ENCODE measurements at places on chromosomes 16 and 17.

GRCh38 chr16:27952811-27953210 is 110.7 kb downstream of the GSG1L start:
- no peak for DNase-seq

DNA sequence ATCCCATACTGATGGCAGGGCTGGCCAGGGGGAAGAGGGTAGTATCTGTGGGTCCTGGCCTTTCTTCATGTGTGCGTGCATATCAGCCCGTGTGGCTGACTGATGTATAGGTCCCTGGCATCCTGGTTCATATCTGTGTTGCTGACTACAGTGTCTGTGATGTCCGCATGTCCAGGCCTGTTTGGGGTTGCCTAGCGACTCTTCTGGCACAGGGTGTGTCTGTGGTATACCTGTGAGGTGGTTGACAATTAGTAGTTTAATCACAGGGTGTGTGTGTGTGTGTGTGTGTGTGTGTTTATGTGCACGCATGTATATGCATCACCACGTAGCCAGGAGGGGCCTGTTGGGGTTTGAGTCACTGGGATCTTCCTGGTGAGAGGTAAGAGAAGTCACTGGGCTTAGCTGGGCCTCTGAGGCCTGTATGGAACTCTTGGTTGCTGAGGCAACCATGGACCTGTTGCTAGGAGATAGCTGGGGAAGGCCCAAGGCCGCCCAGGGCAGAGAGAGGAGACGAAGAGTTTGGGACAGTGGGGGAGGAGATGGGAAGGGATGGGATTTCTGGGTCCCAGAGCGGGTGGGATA is 603 bp upstream of the TMEM95 start:
- no peak for DNase-seq

DNA sequence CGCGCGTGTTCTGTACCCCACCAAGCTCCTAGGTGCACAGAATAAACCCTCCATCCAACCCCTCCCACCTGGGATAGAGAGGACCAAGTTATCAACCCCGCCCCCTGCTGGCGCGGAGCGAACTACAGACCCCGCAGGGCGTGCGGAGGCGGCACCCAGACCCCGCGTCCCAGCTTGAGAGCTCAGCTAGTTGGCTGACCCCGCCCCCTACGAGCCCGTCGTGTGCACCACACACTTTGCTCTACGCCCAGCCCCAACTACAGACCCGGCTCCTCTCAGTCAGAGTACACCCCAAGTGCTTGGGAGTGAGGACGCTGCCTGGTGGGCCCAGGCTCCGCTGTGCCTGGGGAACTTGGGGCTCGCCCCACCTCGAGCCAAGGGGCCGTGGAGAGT is 1.5 kb downstream of the GRIN2A start:
- DNase-seq: no peak

- no peak for DNase-seq
Measured at GRCh38 chr17:4854111-4854681, 21.1 kb downstream of the MINK1 start.

DNA sequence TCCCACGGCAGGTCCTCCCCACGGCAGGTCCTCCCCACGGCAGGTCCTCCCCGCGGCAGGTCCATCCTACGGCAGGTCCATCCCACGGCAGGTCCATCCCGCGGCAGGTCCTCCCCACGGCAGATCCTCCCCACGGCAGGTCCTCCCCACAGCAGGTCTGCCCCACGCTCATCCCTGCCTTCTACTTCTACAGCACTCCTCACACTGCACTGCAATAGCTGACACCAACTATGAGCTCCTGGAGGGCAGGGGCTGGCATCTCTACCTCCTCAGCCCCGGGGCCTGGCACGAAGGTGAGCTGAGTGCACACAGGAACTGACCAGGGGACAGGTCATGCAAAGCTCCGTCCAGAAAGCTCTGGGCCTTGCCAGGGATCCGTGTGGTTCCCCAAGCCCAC is 45.3 kb downstream of the RPH3AL start:
- no peak for DNase-seq

DNA sequence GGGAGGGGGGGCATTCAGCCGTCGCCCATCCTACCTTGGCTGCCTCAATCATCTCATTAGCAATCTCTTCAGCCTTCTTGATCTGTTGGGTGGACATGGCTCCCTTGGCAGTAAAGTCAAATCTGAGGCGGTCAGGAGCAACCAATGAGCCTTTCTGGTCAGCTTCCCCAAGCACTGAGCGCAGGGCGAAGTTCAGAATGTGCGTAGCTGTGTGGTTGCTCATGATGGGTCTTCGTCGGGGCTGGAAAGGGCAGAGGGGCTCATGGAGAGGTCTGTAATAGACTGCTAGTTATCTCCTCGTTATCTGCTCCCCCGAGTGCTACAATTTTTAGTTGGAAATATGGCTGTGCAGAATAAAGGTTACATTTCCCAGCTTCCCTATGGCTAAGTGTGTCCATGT is 7.2 kb upstream of the EXOSC6 start:
- DNase-seq: no peak

DNA sequence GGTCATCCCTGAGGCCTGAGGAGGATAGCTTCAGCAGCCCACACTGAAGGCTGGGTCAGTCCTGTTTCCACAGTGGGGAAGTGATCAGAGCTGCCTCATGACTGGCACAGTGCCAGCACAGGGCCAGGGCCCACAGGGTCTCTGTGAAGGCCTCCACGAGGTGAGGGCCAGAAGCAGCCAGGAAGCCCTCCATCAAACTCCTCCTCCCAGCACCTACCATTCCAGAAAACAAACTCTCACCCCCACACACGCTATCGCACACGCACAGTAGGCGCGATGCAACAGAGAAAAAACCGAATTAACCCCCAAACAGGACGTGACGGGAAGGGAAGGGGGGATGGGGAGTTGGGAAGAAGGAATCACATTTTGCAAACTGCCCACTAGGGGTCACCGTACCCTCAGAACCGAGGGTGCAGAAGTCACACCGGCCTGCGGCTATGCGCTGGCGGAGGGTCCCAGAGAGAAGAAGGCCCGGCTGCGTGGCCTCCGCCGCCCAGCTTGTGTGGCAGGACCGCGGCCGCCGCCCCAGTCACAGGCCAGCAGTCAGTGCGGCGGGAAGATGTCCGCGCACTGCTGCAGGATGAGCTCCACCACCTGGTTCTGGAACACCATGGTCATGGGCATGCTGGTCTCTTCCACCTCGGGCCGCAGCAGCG is 37.6 kb downstream of the ARHGAP27 start:
- no peak for DNase-seq

- DNase-seq: no peak
Measured at GRCh38 chr16:88983771-88984687, 7.0 kb upstream of the CBFA2T3 start.

- no peak for DNase-seq
Measured at GRCh38 chr17:48244121-48244711, 136.7 kb downstream of the SNX11 start.

DNA sequence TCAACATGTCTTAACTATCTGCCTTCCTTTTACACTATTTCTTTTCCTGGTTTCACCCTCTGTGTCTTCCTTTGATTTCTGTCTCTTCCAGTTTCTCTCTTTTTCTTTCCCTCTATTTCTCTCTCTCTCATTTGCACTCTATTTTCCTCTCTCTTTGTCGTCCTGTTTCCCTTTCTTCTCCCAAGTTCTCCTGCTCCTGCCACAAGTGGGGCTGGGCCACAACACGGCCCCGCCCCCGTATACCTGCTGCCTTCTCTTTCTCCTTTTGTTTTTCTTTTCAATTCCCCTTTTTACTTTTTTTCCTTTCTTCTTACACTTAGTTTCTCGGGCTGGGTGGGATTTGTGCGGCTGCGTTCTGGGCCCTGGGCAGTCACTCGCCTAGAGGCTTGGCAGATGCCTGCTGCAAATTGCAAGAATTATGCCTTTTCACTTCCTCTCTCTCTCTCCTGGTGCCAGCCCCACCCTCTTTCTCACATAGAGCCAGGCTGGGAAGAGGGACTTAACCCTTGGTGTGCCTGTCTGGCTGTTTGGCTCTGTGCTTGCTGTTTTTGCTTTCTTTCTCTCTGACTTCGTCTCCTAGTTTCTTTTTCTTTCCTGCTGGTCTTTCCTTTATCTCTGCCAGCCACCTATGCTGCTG is 2139.4 kb downstream of the TP53TG3F start:
- DNase-seq: peak; percentile 69

DNA sequence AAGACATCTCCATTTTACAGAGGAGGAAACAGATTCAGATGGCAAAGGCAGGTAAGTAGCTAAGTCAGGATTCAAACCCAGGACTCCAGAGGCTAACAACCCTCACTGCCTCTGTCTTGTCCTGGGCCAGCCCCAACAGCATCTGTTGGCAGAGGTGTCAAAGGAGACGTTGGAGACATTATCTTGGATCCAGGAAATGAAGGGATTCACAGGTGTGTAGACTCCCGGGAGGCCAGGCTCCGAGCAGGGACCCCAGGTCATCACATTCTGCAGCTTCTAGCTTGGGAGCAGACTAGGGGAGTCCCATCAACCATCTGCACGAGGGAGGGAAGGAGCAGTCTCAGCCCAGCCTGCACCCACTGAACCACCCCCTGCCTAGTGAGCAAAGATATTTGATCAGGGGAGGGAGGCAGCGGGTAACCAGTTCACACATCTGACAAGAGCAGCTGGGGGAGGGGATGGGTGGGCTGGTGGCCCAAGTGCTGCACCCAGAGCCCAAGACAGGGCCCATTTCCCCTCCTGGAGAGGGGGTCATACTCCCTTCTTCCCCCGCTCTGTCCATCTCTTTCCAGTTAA is 1.0 kb upstream of the B9D1 start:
- no peak for DNase-seq

DNA sequence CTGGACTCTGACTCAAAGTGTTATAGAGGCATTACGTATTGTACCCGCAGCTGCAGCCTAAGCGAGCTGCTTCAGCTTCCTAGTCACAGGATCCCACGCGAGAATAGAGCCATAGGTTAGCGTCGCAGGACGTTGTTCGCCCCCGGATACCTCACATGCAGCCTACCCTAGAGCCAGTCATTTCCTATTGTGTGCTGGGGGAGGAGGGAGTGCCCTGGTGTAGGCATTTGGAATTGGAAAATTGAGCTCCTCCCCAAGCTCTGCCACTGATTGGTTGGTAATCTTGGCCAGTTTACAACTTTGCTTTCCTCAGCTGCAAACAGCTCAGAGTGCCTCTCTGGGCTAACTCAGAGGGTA is 530 bp downstream of the NAA60 start:
- no peak for DNase-seq

- DNase-seq: no peak
Measured at GRCh38 chr16:28537964-28538732, 626 bp downstream of the NUPR1 start.

DNA sequence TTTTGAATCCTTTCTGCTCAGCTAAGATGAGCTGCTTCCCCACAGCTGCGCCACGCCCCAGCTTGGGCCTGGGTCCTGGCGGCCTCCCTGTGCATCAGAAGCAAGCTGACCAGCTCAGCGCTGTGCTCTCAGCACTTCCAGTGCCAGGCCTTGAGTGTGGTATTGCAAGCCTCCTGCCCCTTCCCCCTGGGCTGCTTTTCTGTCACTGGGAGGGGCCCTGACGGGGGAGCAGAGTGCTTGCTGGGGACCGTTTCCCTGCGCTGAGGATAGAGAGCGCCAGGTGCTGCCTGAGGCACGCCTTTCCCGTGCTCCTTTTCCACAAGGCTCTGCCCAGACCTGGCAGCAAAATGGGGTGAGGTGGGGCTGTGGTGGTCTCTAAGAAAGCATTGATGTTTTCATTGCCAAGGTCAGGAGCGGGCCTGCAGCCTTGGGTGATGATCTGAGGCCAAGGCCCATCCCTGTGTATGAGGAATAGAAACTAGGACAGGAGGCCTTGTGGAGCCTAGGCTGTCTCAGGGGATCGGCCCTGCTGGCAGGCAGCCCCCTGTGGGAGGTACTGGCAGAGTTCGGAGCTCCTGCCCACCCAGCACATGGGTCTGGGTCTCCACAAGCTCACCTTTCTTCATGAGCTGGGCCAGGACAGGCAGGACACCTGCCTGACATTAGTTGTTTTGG is 29.7 kb downstream of the POLR3E start:
- no peak for DNase-seq

DNA sequence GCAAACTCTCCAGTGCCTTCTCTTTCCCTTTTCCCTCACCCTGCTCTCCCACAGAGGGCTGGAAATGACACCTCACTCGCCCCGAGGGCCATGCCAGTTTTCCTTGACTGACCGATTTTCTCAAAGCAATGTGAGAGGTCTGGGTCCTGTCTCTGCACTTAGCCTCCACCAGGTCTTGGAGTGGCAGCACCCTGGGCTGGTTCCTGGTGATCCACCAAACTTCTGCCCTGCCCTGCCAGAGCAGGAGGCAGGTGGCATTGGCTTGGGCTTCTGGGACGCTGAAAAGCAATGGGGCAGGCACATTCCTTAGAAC is 97.5 kb downstream of the RAB11FIP4 start:
- no peak for DNase-seq

GRCh38 chr16:6926762-6927161 is 405.9 kb upstream of the RBFOX1 start:
- no peak for DNase-seq

- no peak for DNase-seq
Measured at GRCh38 chr16:60060731-60061130, 1326.6 kb upstream of the GOT2 start.

DNA sequence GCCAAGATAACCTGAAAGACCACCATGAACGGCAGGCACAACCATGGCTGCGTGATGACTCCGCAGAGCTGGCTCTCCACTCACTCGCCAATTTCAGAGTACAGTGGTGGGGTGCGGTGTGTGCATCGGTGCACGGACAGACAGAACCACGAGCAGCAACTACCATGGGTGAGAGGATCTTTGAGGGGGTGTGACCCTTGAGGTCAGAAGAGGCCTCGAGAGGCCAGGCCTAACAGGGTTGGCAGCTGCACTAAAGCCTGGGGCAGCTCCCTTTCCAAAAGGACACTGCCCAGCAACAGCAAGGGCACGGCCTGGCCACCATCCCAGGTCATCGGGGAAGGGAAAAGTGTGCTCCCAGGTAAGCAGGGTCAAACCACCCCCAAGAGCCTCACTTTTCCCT is 1.9 kb upstream of the ECI1 start:
- no peak for DNase-seq

GRCh38 chr16:11705311-11706025 is 37.2 kb downstream of the TXNDC11 start:
- no peak for DNase-seq

- DNase-seq: no peak
Measured at GRCh38 chr16:46928811-46929210, 44.6 kb downstream of the GPT2 start.

DNA sequence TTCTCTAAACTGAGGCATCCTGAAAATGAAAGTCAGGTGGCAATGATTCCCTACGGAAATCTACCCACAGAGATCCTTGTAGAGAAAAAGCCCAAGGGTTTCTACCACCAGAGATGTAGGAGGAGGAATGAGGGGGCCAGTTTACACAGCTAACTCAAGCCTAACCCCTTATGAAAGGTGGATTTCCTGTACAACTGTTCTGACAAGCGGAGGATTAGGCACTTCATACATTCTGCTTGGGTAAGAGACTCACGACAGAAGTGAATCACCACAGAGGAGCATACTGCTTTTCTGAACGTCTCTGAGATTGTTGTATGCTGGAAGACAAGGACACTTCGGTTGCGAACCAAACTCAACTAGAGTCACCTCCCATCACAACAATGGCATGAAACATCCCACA is 72.7 kb downstream of the SMG6 start:
- DNase-seq: no peak
